ENCODE measurements at places on chromosomes 3 and 15.
A peak's percentile ranks its signal among the peaks of the same experiment; 100 is the strongest.

DNA sequence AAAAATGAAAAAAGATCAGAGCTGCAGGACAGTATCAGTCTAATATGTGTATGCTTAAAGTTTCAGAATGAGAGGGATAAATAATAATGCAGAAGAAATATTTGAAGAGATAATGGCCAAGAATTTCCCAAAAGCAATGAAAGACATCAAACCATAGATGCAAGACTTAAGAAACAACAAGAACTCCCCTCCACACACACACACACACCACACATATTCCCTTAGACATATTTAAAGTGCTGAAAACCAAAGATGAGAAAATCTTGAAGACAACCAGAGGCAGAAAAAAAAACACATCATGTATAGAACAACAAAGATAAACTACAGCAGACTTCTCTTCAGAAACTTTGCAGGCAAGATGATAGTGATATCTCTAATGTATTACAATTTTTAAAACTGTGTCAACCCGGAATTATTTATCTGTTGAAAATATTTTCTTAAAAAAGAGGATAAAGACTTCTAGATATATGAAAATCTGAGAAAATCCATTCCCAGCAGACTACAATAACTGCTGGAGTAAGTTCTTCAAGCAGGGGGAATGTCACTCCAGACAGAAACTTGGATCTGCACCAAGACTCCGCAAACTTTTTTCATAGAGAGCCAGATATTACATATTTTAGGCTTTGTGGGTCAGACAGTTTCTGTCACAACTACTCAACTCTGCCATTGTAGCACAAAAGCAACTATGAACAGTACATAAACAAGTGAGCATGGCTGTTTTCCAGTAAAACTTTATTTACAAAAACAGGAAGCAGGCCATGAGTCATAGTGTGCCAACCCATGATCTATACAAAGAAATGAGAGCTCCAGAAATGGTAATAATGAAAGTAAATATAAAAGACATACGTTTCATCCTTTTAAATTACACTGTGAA is 223.4 kb upstream of the CGNL1 start:
- peaks cover 11% of the 10 kb centered on the region for H3K36me3 ChIP-seq
- peaks cover 38% of the 10 kb centered on the region for H3K4me1 ChIP-seq
- H3K27me3 ChIP-seq, result no peaks in the 10 kb centered on the region
- no peak for DNase-seq
- H3K4me3 ChIP-seq, result no peak overlapping the region
- peak overlapping the region; percentile 19 for H3K27ac ChIP-seq

DNA sequence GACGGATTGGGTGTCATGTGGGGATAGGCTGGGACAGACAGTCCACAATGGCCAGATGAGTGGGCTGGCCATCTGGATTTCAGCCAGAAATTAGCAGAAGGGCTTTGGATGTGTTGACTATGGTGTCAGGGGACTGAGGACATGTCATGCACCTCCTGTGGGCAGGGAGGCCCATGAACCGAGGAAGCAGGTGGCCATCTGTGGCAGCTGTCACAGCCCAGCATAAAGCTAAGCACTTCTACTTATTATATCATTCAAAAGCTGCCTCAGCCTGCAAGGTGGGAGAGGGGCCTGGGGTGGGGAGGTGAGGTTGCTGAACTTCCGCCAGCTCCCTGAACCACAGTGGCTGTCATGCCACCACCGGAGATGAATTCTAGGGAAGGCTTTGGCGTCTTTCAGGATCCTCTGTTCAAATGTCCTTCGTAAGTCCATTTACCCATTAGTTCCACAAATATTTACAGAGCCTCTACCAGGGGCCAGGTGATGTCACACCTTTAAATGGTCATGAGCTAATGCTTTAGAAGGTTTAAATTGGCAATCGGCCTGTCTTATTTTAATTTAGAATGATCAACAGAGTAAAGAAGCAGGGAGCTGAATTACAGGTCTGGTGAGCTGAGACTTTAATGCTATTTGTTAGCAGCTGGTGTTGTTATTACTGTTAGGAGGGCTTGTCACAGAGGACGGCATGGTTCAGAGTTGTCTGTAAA is 23.6 kb upstream of the CAV3 start:
- H3K27ac ChIP-seq, result no peak overlapping the region
- peaks cover 11% of the 10 kb centered on the region for H3K27me3 ChIP-seq
- DNase-seq, result no peak
- no peak overlapping the region for H3K4me3 ChIP-seq
- H3K4me1 ChIP-seq, result no peaks in the 10 kb centered on the region

DNA sequence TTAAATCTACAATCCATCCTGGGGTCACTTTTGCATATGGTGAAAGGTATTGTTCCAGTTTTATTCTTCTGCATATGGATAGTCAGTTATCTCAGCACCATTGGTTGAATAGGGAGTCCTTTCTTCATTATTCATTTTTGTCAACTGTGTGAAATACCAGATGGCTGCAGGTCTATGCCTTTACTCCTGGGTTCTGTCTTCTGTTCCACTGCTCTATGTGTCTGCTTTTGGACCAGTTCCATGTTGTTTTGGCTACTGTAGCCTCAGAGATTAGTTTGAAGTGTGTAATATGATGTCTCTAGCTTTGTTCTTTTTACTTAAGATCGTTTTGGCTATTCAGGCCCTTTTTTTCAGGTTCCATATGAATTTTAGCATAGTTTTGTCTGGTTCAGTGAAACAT is 795.8 kb downstream of the OTOL1 start:
- H3K27ac ChIP-seq, result no peak overlapping the region
- no peaks in the 10 kb centered on the region for H3K4me1 ChIP-seq
- no peaks in the 10 kb centered on the region for H3K27me3 ChIP-seq
- no peak for DNase-seq
- H3K4me3 ChIP-seq, result no peak overlapping the region
- no peaks in the 10 kb centered on the region for H3K36me3 ChIP-seq

- DNase-seq, result no peak
- H3K4me1 ChIP-seq, result peaks cover 61% of the 10 kb centered on the region
Observed at GRCh38 chr3:46098319-46098761, 71.1 kb upstream of the XCR1 start.

DNA sequence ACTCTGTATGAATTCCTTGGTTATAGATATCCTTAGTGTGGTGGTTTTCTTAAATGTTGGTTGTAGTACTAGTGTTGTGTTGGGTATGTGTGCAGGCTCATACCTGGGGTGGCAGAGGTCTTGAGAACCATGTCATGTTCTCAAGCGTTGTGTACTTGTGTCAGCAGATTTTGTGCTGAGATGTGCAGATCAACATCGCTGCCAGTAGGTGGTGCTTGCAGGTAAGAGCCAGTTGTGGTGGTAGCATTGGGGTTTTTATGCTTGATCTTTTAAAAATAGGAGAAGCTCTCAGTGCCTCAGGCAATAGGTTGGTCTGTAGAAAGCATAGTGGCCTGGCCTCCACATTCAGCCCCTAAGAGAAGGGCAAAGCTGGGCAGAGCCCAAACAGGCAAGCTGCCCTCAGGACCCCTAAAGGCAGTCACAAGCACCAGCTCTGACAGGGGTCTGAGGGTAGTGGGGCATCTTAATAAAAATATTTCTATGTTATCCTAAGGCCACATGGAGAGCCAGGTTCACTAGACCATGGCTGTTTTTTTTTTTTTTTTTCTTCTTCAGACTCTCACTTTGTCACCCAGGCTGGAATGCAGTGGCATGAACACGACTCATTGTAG is 164.0 kb downstream of the IL20RB start:
- H3K4me3 ChIP-seq, result no peak overlapping the region
- peaks cover 41% of the 10 kb centered on the region for H3K27me3 ChIP-seq
- H3K36me3 ChIP-seq, result peaks cover 1% of the 10 kb centered on the region
- H3K27ac ChIP-seq, result no peak overlapping the region
- no peak for DNase-seq

GRCh38 chr15:55683376-55683775 is 59.6 kb downstream of the PRTG start:
- no peak for DNase-seq
- H3K27me3 ChIP-seq, result no peaks in the 10 kb centered on the region
- no peaks in the 10 kb centered on the region for H3K36me3 ChIP-seq
- H3K27ac ChIP-seq, result no peak overlapping the region
- H3K4me3 ChIP-seq, result no peak overlapping the region

GRCh38 chr3:116259984-116260383 is 185.3 kb downstream of the LSAMP start:
- no peak for DNase-seq
- H3K4me1 ChIP-seq, result no peaks in the 10 kb centered on the region
- no peak overlapping the region for H3K27ac ChIP-seq
- H3K27me3 ChIP-seq, result no peaks in the 10 kb centered on the region
- H3K4me3 ChIP-seq, result no peak overlapping the region

GRCh38 chr3:22117091-22117490 is 366.1 kb upstream of the ZNF385D start:
- no peaks in the 10 kb centered on the region for H3K4me1 ChIP-seq
- no peaks in the 10 kb centered on the region for H3K27me3 ChIP-seq
- DNase-seq, result no peak
- H3K4me3 ChIP-seq, result no peak overlapping the region
- no peak overlapping the region for H3K27ac ChIP-seq

- peaks cover 76% of the 10 kb centered on the region for H3K27me3 ChIP-seq
- no peak overlapping the region for H3K4me3 ChIP-seq
Observed at GRCh38 chr3:14846226-14846880, 27.6 kb downstream of the FGD5 start.

- H3K4me1 ChIP-seq, result no peaks in the 10 kb centered on the region
- H3K36me3 ChIP-seq, result no peaks in the 10 kb centered on the region
- H3K27me3 ChIP-seq, result no peaks in the 10 kb centered on the region
- no peak overlapping the region for H3K4me3 ChIP-seq
Observed at GRCh38 chr15:92870010-92870591, 30.0 kb upstream of the CHD2 start.

DNA sequence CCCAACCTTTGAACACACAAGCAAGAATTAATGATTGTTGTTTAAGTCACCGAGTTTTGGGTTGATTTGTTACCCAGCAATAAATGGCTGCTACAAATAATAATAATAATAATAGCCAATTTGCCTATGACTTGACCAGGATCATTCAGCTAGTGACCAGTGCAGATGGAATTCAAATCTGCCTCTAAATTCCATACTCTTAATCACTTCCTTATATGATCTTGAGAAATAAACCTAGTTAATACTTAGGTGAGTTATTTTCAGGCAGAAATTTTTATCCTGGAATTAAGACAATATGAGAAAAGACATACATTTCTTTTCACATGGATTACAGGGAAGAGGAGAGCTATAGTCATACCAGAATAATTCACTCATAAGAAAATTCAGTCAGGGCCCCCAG is 116.0 kb upstream of the GALNT15 start:
- H3K4me3 ChIP-seq, result no peak overlapping the region
- DNase-seq, result no peak
- no peaks in the 10 kb centered on the region for H3K36me3 ChIP-seq
- H3K4me1 ChIP-seq, result no peaks in the 10 kb centered on the region
- no peak overlapping the region for H3K27ac ChIP-seq

DNA sequence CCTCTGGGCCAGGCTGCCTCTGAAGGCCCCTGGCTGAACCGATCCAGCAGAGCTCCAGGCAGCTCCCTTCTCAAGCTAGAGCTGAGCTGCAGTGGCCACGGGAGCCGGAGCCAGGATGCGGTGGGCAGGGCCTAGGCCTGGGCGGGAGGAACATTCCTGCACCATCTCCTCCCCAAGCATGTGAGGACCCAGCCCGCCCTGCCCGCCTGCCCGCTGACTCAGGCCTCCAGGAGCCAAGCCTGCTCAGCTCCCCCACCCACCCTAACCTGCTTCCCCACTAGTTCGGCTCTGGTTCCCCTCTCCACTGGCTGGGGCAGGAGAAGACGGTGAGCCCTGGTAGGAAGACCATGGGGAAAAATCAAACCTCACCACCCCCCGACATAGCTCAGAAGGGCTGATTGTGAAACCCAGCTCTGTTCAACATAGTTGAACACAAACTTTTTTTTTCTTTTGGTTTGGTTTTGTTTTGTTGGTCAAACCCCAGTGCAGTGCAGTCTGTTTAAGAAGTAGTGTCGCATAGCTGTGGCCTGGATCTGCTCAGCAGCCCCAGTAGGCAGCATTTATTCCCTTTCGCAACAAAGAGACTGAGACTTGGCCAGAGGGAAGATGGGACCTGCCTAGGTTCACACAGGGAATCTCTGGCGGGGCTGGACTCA is 13.5 kb downstream of the SNX33 start:
- H3K4me1 ChIP-seq, result no peaks in the 10 kb centered on the region
- DNase-seq, result no peak
- no peaks in the 10 kb centered on the region for H3K27me3 ChIP-seq
- no peak overlapping the region for H3K27ac ChIP-seq

GRCh38 chr3:105496343-105496742 is 129.6 kb downstream of the ALCAM start:
- H3K36me3 ChIP-seq, result no peaks in the 10 kb centered on the region
- DNase-seq, result no peak
- no peak overlapping the region for H3K4me3 ChIP-seq
- no peaks in the 10 kb centered on the region for H3K27me3 ChIP-seq

DNA sequence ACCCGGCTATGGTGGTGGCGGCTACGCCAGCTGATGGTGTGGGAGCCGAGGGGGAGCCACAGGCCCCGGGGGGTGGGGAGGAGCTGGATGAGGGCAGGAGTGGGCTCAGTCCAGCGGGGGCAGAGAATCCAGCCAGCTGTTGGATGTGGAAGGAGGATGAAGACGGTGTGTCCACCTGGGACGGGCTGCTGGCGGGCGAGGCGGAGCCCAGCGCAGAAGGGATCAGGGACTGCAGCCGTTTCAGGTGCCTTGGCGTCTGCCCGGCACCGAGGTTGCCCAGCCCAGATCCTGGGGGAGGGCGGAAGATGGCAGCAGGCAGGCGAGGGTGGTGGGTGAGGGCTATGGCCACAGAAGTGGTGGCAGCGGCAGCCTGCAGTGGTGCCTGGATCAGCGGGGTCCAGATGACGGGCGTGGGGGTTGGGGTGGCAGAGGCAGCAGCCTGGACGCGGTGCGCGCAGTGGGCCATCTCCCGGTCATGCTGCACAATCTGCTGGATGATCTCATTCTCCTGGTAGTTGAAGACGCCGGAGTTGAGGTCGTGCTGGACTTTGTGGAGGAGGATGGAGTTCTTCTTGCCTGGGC is 45.3 kb downstream of the HCN4 start:
- H3K4me1 ChIP-seq, result no peaks in the 10 kb centered on the region
- H3K4me3 ChIP-seq, result no peak overlapping the region
- H3K36me3 ChIP-seq, result no peaks in the 10 kb centered on the region
- peaks cover 25% of the 10 kb centered on the region for H3K27me3 ChIP-seq
- H3K27ac ChIP-seq, result no peak overlapping the region

GRCh38 chr15:62737551-62737950 is 305.0 kb upstream of the TPM1 start:
- peaks cover 6% of the 10 kb centered on the region for H3K4me1 ChIP-seq
- no peak overlapping the region for H3K27ac ChIP-seq
- no peak overlapping the region for H3K4me3 ChIP-seq
- H3K36me3 ChIP-seq, result peaks cover 2% of the 10 kb centered on the region

- DNase-seq, result no peak
- H3K36me3 ChIP-seq, result peaks cover 16% of the 10 kb centered on the region
- no peak overlapping the region for H3K4me3 ChIP-seq
- no peak overlapping the region for H3K27ac ChIP-seq
- peaks cover 13% of the 10 kb centered on the region for H3K4me1 ChIP-seq
Observed at GRCh38 chr15:63126726-63127125, 5.1 kb downstream of the LACTB start.

- no peaks in the 10 kb centered on the region for H3K4me1 ChIP-seq
- no peak overlapping the region for H3K27ac ChIP-seq
- H3K36me3 ChIP-seq, result no peaks in the 10 kb centered on the region
Observed at GRCh38 chr3:20668411-20668810, 482.4 kb upstream of the SGO1 start.

GRCh38 chr3:176848431-176849214 is 348.7 kb downstream of the TBL1XR1 start:
- DNase-seq, result no peak
- H3K4me1 ChIP-seq, result no peaks in the 10 kb centered on the region
- no peak overlapping the region for H3K27ac ChIP-seq
- peaks cover 5% of the 10 kb centered on the region for H3K27me3 ChIP-seq
- no peak overlapping the region for H3K4me3 ChIP-seq

GRCh38 chr3:101036213-101036618 is 43.0 kb upstream of the ABI3BP start:
- no peak overlapping the region for H3K4me3 ChIP-seq
- no peaks in the 10 kb centered on the region for H3K27me3 ChIP-seq
- no peak overlapping the region for H3K27ac ChIP-seq
- no peak for DNase-seq
